ENCODE measurements at places on chromosomes 13 and 19.
A peak's percentile ranks its signal among the peaks of the same experiment; 100 is the strongest.

GRCh38 chr19:35279985-35280821 is 2.1 kb upstream of the HAMP start:
- DNase-seq: no peak

DNA sequence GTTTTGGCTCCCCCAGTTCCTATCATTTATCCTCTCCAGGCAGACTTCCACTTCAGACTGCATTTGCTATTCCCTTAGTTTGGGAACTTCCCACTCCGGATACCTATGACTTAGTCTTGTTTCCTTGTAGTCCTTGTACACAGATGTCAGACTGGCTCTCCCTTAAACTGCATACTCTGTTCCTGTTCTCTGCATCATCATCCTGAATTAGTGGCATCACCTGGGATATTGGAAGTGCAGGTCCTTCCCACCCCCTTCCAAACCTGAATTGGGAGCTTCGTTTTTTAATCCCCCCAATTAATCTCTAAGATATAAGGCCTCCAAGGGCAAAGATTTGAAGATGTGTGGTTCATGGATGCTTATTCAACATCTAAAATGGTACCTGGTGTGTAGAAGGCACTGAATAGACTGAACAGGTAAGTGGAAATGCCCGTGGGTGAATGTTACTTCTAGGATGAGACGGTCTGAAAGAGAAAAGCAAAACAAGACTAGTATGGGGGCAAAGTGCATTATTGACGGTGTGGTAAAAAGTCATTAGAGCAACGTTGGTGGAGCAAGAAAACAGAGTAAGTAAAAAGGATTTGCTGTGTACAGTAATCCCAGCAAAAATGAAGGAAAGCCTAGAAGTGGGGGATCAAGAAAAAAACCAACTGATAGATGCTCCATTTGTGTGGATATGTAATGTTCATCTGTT is 9.6 kb downstream of the MIR17HG start:
- DNase-seq: no peak

DNA sequence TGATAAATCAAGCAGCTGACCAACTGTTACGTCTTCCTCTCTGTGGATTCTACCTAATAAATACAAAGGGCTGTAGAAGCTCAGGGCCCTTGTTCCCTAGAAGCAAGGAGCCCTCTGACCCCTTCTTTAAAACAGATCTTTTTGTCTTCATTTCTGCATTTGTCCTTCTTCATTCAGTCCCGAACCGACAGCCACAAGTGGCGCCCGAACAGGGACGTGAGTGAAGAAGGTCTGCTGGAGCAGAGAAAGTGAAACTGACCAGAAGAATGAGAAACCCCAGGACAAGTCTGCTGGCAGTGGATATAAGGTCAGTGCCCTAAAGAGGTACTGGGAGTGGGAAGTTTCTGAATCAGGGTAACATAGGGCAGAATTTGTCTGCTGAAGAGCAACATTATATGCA is 13.1 kb downstream of the ZNF773 start:
- DNase-seq: no peak

- no peak for DNase-seq
These were observed 5.9 kb downstream of the PRR36 start for GRCh38 chr19:7868326-7868670.

- DNase-seq: no peak
These were observed 60.8 kb downstream of the KCTD12 start for GRCh38 chr13:76825430-76825829.

- DNase-seq: no peak
These were observed 18.1 kb downstream of the CDADC1 start for GRCh38 chr13:49265822-49266221.

- no peak for DNase-seq
These were observed 49.9 kb upstream of the UBAC2 start for GRCh38 chr13:99150575-99151361.

DNA sequence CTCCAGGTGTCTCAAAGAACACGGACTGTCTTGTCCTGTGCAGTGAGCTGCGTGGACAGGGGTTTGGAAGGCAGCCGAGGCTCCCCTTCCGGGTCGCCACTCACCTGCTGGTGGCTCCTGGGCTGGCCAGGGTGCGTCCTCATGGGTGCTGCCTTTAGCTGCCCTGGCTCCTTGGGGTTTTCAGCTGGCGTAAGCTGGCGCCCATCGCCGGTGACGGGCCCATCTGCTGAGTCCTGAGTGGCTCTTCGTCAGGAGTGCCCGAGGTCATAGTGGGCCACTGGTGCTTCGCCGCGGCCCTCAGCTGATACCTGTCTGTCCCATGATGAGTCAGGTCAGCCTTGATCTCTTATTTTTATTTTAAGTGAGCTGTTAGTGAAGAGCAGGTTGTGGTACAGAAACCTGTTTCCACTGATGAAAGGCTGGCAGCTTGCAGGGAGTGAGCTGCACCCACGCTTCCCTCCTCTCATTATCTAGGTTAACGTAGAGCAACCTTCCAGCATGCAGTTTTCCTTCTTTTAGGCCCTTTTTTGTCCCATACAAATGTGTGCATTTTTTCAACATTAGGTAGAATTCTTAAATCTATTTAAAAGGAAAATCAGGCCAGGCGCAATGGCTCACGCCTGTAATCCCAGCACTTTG is 18.4 kb downstream of the EPN1 start:
- no peak for DNase-seq

DNA sequence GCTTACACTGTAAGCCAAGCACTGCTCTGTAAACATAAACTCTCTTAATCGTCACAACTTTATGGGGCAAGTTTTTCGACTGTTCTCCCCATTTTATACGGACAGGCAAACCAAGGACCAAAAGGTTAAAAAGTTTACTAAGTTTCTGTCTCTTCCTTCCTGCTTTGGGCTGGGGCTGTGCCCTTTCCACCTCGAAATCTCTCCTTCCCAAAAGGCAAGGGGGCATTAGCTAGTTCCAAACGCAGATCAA is 2.2 kb downstream of the JUND start:
- no peak for DNase-seq

DNA sequence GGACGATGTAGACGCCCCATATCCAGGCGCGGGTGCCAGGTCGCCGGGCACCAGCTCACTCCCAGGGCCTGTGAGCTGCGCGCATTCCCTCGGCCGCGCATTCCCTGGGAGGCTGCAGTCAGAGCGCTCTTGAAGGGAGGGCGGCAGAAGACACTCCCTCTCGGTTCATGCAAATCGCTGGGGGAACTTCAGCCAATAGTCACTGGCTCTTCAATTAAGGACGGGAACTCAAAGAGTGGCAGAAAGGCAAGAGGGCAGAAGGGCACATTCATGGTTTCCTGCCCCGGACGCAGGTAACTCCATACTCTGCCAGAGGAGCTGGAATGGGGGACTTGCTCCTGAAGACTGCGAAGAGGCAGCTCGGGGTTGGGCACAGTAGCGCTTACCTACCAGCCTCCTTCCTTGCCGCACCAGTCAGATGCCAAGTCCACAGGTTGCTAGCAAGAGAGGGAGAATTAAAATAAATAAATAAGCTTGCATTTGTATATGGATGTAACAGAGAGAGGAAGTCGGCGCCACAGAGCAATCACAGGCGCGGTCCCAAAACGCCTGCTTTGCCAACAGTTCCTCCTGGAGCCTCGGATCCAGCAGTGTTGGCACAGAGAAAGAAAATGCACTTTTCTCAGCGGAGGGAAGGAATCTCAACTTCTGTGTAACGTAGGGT is 459 bp downstream of the PCDH20 start:
- no peak for DNase-seq

- DNase-seq: no peak
These were observed 21.2 kb upstream of the TOMM40 start for GRCh38 chr19:44869733-44870470.

GRCh38 chr19:41792513-41793413 is 3.6 kb upstream of the CEACAM3 start:
- peak; percentile 51 for DNase-seq

DNA sequence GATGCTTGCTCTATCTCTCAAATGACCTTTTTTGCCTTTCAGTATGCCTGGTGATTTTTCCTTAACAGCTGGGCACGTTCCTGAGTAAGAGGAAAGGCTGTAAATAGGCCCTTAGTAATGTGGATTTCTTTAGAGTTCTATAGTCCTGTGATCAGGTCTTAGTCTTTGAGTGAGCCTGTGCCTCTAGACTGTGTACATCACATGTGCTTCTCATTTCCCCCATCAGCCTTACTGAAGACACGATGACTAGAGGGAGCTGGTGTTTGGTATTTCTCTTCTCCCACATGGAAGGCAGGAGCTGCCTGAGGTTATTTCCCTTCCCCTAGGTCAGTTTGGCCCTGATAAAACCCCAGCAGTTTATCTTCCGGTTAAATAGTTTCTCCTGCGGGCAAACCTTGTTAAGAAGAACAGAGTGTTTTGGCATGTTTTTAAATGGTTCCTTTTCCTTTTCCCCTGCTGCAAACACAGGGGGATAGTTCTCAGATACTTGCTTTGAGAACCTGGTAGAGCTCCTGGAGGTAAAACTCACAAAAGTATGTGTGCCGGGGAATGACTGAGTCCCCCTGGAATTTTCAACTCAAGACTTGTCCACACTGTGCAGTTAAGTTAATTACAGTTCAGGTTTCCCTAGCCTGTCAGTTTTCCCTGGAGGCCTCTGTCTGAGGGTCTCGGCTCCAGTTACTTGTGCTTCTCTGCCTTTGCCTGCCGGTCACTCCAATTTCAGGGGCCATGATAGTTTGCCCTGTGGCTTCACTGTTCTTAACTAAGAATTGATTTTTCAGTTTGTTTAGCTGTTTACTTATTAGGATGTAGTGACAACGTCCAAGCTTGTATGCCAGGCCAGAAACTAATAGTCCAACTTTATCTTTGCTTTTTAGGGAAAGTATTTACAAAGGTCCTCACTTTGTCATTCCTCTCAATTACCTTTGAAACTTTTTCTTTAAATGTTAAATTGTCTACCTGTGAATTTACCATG is 94.4 kb downstream of the URI1 start:
- no peak for DNase-seq

- no peak for DNase-seq
These were observed 24.3 kb downstream of the ERCC5 start for GRCh38 chr13:102869948-102870676.

DNA sequence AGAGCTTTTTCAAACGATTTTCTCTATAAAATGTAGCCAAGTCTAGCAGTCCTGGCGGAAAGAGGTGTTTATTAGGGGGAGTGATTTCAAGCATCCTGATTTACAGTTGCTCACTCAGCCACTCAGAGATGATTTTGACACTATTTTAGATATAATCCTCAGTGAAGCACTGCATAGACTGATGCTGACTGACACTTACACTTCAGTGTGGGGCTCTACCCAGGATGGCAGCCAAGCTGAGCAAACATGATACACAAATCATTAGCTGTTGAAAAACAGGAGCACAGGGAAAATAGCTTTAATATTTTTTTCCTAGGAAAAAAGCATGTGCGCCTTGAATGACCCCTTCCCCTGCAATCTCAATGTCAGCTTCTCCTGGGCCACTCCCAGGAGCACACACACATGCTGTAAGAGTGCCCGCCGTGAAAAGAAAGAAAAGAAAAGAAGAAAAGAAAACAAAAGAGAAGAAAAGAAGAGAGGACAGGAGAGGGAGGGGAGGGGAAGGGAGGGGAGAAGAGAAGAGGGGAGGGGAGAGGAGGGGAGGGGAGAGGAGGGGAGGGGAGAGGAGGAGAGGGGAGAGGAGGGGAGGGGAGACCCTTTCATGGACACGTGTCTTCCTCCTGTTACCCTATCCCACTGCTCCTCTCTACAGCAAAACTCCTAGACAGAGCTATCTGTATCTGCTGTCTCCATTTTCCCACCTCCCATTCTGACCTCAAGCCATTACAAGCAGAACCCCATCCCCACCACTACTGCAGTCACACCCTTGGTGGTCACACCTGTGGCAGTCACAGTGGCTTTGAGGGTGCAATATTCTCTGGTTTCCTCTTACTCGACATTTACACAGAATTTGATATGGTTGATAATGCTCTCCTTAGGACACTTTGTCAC is 36.4 kb downstream of the RCBTB2 start:
- DNase-seq: no peak

GRCh38 chr19:6272913-6273600 is 6.7 kb downstream of the MLLT1 start:
- DNase-seq: no peak

DNA sequence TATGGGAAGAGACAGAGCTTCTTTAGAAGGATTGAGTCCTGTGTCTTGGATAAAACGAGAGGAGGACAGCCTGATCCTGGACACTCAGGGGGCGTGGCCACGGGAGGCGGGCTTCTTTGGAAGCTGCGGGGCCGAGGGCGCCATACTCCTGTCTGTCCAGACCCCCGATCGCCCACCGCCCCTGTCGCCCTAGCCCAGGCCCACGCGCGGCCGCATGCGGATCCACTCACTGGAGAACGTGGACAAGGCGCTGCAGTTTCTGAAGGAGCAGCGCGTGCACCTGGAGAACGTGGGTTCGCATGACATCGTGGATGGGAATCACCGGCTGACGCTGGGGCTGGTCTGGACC is 23.1 kb downstream of the SPTBN4 start:
- no peak for DNase-seq

DNA sequence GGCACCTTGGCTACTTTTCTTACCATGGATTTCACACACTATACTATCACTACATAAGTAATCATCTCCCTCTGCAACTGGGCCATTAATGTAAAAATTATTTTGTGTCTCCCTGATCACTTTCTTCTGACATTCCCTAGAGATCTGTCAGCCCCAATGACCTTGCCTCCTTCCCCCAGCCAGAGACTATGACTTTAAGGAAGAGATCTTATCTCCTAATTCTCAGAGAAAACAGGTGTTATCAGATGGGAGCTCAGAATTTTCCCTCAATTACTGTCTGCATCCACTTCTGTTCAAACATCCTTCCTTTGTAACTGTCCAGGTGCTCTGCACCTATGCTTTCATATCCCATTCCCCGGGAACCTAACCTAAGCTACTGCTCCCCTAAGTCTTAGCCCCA is 397.5 kb downstream of the DIAPH3 start:
- no peak for DNase-seq

GRCh38 chr13:59423708-59424340 is 739.9 kb downstream of the DIAPH3 start:
- DNase-seq: no peak

- no peak for DNase-seq
These were observed 92.1 kb downstream of the AKAP11 start for GRCh38 chr13:42363941-42364612.

GRCh38 chr13:32474999-32475792 is 47.3 kb upstream of the N4BP2L1 start:
- no peak for DNase-seq

GRCh38 chr19:49997709-49998108 is 27.5 kb downstream of the VRK3 start:
- DNase-seq: peak; percentile 14

GRCh38 chr13:98892821-98893220 is 85.0 kb downstream of the DOCK9 start:
- no peak for DNase-seq

DNA sequence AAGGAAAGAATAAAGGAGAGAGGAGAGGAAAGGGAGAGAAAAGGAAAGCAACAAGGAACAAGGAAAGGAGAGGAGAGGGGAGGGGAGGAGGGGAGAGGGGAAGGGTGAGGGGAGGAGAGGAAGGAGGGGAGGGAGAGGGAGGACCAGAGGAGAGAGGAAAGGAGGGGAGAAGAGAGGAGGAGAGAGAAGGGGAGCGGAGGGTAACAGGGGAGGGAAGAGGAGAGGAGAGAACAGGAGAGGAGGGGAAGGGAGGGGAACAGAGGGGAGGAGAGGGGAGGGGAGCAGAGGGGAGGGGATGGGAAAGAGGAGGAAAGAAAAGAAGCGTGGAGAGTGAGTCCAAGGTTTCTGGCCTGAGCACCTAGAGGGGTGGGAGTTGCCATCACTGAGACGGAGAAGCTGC is 26.7 kb downstream of the FAAP24 start:
- no peak for DNase-seq
